HAP-1 (cell line): ENCODE measurements at places on chromosomes 12 and 14.
A peak's percentile ranks its signal among the peaks of the same experiment; 100 is the strongest.

- no peak for DNase-seq
Measured at GRCh38 chr12:103880299-103881142, 39.5 kb upstream of the NT5DC3 start.

- no peak for DNase-seq
Measured at GRCh38 chr12:49643961-49644619, 20.7 kb downstream of the PRPF40B start.

DNA sequence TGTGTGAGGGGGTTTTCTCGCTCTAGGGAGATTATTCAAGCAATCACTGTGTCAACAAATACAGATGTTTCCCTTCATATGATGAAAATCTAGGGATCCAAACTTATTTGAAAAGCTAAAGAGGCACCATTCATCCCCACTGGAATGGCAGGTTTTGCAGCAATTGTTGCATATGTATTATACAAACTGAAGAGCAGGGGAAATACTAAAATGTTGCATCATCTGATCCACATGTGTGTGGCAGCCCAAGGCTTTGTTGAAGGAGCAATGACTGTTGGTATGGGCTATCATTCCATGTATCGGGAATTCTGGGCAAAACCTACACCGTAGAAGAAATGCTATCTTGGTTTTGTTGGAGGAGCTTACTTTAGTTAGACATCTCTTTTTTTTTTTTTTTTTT is 4.1 kb upstream of the PRPF40B start:
- DNase-seq, result no peak

GRCh38 chr14:96638041-96638855 is 136.1 kb downstream of the PAPOLA start:
- no peak for DNase-seq

- no peak for DNase-seq
Measured at GRCh38 chr12:27031531-27031930, 9.2 kb downstream of the MED21 start.

GRCh38 chr14:60904381-60904780 is 76.5 kb downstream of the TRMT5 start:
- no peak for DNase-seq

DNA sequence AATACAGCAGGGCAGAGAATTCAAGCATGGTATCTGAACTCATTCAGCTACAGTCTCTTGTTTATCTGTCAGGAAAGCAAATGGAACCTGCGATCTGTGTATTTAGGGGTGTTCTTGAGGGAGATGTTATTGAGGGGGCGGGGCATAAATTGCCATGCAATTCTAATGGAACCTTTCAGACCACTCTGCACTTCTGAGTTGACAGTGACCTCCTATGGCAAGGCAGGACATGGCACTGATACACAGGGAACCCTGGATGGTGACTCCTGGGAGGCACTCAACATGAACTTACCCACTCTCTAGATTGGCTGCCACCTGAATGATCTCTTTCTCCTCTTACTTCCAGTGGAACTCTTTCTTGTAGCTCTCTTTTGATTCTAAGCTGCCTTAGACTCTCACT is 787.3 kb downstream of the VRK1 start:
- DNase-seq, result no peak

DNA sequence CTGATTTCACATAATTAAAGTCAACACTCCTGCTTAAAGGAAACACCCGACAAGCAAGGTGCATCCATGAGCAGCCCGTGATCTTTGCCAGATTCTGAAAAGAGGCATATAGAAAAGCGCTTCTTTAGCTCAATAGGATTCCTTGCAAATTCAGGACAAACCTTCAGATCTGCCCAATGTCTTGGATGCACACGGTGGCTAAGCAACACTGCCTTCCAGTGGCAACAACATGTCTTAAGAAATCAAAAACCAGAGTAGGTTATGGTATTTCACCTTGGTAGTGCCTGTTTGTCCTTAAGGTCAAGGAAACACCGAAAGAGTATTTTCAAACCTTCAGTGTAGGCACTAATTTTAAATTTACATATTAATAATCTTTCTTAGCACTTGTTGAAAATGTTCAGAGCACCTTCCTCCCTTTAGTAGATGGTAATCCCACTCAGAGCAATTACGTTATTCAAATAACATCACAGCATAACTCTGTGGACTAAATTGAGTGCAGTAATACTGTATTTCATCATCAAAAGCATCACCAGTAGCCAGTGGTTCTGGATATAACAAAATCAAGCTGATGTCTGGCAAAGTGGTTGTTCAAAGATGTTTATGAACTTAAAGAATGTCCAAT is 58.0 kb upstream of the CDKN3 start:
- DNase-seq, result peak; percentile 33

DNA sequence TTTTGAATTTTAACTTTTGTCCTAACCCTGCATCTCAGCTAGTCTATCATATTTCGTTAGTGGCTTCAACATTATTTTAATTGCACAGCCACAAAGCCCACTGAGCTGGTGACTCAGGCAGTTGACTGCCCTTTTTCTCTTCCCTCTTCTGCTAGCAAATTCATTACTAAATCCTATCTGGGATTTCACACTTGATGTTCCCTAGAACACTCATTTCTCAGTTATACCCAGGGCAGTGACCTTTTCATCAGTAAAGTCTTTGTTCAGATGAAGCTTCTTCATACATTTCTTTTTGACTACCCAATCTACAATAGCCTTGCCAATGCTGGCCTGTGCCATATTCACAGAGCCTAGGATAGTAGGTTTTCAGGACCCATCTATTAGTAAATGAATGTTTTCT is 107.0 kb downstream of the ATXN7L3B start:
- DNase-seq, result no peak

- DNase-seq, result no peak
Measured at GRCh38 chr14:72480464-72481243, 413.2 kb downstream of the DPF3 start.

DNA sequence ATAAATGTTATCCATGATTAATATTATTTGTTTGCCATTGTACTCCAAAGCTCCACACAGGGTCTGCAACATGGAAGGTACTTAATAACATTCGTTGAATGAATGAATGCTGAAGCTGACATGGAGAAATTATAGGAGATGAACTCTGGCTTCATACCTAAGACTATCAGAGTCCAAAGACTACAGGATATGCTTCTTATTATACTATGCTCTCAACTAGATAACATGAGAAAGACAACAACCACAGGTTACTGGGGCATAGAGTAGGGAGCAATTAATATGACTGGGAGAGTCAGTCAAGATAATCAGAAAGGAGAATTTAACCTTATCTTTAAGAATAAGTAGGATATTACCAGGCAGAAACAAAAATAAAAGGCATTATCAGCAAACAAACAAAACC is 236.3 kb upstream of the SOX5 start:
- DNase-seq, result no peak

DNA sequence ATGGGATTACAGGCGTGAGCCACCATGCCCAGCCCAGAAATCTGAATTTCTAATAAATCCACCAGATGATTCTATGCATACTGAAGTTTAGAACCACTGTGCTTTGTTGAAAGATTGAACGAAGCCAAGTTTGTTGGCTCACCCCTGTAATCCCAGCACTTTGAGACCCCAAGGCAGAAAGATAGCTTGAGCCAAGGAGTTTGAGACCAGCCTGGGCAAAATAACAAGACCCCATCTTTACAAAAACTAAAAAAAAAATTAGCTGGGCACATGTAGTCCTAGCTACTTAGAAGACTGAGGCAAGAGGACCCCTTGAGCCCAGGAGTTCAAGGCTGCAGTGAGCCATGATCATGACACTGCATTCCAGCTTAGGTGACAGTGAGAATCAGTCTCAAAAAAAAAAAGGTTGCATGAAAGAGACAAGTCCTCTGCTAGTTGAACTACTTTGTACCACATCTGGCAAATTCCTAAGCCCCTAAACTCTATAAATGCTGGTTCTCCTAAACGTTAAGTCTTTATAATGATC is 1.7 kb upstream of the ABHD4 start:
- no peak for DNase-seq

DNA sequence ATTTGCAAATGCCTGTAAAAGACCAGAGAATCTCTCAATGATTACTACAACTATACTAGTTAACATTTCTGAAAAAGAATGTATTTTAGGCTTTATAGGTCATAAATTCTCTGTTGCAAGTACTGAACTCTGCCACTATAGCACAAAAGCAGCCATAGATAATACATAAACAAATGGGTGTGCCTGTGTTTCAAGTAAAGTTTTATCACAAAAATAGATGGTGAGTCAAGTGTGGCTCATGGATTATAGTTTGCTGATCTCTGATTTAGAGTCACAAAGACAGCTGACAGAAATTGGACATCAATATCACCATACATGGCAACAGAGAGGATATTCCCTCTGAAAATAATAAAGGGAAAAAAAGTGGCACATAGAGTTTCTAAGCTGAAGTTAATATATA is 68.1 kb downstream of the FSCB start:
- DNase-seq, result no peak

DNA sequence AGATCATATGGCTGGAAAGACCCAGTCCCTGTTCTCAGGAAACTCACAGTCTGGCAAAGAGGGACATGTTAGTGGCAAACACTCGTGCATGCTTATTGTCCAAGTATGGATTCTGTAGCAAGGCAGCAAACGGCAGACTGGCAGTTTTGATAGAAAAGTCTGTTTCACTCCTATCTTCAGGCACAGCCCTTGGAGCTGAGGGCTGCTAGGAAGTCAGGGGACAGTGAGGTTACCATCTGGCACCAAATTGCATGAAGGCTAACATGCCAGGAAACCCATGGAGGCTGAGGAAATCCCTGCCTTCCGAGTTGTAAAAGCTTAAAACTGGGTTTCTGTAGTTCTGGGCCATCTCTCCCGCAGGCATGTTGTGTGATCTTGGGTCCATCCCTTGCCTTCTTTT is 32.9 kb downstream of the CALM1 start:
- DNase-seq, result no peak

GRCh38 chr14:90562652-90563051 is 165.8 kb downstream of the CALM1 start:
- no peak for DNase-seq

DNA sequence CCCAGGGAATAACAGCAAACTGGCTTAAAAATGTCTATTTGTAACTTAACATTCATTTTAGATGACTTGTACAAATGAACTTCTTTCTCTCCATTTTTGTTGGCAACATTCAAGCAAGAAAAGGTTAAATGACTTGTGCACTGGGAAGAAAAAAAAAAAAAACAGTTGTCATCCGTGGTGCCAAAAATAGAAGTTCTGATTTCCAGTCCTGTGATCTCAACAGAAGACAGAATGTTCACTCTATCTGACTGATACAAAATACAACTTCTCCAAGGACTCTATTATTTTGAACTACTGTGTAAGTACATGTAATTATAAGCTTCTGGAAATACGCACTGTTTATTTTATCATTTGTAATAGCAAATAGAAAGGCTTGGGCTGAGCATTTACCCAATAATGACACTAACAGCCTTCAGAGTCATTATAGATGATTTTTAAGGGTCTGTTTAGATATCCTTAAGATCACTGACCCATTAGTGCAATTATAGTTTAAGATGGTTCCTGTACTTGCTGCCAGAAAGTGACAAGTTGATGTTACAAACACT is 59.9 kb downstream of the LIN7A start:
- no peak for DNase-seq

DNA sequence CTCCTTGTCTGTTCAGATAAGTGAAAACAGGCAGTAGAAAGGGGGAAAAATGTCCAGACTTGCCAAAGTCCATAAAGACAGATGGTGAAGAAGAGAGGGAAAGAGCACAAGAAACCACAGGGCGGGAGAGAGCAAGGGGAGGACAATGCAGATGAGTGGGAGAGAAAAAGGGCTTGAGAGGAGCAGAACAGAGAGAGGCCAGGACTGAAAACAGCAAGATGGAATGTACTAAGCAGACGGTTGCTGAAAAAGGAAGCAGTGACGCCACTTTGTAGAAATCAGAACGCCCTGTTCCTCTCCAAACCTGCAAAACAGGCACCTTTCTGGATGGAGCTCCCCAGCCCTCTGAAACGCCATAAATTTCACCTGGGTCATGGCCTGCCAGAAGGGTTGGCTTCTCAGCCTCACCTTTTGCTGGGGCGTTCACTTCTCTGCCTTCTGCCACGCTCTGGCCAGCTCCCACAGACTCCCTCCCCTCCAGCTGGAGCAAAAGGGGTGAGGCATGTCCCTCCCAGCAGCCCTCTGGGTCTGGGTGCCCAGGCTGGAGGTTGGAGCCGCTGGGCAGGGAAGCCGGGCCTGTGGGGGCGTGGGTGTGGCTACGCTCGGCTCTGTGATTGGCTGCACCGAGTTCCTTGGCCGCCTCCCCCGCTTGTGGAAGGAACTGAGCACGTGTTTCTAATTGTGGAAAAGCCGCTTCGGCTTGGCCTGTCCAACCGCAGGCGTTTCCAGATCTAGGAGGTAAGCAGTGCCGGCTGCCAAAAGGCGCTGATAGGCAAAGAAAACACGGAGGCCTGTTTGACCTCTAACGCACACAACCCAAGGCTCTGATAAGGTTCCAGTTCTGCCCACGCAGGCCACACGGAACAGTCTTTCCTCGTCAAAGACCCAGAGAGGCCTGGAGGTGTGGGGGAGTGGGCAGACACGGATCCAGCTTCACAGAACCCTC is 29.3 kb downstream of the SLC7A8 start:
- peak; percentile 57 for DNase-seq

- DNase-seq, result no peak
Measured at GRCh38 chr12:94855853-94856252, 147.6 kb downstream of the NDUFA12 start.

DNA sequence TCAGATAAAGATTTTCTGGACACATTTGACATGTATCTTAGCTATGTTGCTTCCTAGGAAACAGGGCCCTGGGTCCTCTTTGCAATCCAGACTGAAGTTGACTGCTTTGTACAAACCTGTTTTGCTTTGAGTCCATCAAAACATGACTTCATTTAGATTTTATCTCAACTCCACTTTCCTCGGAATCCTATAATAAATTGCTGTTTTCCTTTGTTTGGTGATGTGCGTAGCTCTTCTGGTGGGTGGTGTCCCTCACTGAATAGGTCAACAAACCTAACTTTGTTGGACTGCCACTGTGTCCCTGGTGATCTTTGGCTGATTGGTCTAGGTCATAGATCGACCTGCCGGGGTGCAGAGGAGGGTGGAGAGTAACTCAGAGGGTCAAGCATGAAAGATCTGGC is 735 bp upstream of the P2RX7 start:
- no peak for DNase-seq

GRCh38 chr14:101186544-101186943 is 283.0 kb upstream of the RTL1 start:
- DNase-seq, result no peak

DNA sequence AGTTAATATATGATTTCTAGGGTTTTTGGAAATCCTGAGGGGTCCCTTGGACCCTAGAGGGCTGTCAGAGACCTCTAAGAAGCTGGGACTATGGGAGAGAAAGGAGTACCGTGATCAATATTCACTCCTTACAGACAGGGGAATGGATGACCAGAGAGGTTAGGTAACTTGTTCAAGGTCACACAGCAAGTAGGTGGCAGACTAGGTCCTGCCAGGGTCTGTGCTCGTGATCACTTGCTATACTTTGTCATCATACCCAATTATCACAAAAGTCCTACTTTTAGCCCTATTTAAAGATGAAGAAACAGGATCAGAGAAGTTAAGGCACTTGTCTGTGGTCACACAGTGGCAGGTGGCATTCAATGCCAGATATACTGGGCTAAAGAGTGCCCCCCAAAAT is 42.9 kb downstream of the WSCD2 start:
- no peak for DNase-seq

- no peak for DNase-seq
Measured at GRCh38 chr12:12486661-12487240, 75.9 kb downstream of the DUSP16 start.
